ENCODE measurements at places on chromosomes 2 and 18.

DNA sequence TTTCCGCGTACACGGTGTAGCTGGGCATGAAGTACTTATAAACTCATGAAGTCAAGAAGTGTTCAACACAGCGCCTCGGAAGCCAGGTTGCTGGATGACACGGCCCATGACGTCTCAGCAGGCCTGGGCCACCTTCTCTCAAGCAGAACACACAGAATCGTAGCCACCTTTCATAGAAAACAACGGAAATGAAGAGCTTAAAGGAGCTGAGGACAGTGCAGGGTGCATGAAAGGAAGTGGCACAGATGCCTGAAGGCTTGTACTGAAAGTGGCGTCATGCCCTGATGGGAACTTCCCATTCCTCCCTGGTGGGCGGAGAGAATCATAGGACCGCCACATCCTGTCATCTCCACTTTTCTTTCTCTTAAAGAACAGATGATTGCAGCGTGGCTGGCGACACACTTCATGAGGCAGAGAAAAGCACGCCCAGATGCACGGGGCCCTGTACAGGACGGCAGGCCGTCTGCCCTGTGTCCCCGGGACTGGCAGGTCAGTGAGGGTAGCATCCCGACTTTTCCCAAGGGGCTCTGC, 31.1 kb downstream of the HDAC4 start:
- no peak for DNase-seq

GRCh38 chr2:168053676-168054075, 193.7 kb downstream of the STK39 start:
- DNase-seq = no peak

GRCh38 chr2:110099471-110100225, 16.0 kb downstream of the MALL start:
- DNase-seq = no peak

GRCh38 chr2:31778153-31778552, 197.4 kb upstream of the SRD5A2 start:
- no peak for DNase-seq

- no peak for DNase-seq
These were observed 70.2 kb downstream of the LBH start for GRCh38 chr2:30301551-30301950.

DNA sequence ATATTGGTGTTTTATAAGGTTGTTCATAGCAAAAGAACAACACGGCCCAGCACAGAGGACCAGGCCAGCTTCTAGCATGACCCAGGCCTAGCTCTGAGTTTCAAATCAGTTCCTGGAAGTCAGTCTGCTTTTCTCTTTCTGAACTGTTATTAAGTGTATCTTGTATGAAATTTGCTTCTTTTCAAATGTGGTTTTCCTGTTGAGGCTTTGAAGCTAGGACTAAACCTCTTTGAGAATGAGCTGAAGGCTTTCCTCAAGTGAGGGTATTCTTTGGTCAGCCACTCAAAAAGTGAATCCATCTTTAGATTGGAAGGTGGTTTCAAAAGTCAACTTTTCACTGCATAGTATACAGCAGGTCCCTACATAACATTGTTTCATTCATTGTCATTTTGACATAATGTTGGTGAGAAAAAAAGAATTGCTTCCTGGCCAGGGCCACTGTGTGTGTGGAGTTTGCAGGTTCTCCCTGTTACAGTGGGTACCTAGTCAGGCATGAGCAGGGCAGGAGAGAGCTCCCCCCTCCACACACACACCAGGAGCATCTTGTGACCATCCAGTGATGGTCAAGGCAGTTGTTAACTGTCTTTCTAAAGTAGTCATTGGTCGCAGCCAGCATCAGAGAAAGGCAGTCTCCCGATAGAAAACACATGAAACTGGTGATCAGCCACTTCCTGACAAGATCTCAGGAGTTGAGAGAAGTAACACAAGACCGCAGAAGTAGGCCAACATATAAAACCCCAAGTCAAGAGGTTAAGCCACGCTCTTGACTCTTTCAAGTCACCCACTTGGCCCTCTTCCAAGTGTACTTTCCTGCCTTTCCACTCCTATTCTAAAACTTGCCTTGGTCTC, 6.7 kb upstream of the ACAA2 start:
- peak; percentile 48 for DNase-seq

DNA sequence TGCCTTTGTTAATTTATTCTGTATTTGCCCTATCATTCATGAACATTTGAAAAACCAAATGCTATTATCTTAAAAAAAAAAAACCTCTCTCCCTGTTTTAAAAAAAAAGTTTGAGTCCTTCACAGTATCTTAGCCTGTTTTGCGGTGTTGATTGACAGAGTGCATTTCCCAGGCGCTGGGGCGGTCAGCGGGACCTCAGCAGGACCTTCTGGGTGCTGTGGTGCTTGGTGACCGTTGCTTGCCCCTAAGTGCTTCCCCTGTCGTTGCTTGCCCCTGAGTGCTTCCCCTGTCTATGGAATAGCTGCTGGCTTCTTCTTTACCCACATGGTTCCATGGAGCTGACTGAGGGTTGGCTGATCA, 12.1 kb downstream of the ATP6V1C2 start:
- no peak for DNase-seq

DNA sequence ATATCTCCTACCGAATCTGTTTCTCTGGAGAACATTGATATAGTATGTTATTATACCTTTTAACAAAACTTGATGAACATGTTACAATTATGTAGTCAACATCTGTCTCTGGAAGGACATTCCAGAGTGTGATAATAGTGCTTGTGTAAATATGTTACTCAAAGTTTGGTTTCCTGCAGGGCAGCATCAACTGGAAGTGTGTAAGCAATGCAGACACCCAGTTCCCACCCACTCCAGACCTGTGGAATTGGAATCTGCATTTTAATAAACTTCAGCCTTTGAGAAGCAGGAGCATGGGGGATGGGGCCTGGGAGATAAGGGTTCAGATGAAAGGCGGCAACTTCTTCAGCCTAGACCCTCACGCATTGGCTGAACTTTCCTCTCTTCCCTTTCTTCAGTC, 398.9 kb downstream of the RND3 start:
- DNase-seq = peak; percentile 13

DNA sequence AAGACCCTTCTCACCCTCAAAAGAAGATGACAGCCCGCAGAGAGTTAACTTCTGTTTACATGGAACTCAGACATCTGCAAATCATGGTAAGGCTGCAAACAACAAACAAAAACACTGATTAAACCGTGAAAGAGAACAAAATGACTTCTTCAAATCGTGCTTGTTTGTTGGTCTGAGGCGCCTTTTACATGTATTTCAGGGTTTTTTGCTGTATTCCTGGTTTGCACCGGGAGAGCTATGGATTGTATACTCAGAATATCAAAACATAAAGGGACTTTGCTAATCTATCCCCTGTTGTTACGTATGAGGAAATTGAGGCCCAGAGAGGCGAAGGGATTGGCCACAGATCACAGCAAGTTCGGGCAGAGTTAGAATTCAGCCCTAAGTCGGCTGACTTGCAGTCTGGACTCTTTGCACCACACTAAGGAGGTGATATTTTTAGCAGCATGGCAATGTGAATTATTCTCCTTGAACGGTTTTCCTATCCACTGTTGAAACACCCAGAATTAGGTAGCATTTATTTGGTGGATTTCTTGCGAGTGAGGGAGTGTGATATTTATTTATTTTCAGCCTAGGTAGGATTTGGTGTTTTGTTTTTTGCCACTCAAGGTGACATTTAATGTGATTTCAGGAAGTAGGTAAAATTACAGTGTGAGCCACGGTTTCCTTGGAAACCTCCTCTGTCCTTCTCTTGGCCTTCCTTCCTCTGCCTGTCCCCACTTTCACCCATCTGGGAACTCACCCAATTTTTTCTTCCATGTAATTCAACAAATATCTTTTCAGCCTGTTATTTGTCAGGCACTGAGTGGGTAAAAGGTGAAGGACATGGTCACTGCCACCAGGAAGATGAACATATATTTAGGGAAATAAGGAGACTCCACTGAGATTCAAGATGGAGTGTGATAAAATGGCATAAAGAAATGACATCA, 980 bp upstream of the PDE6D start:
- DNase-seq = peak; percentile 43

DNA sequence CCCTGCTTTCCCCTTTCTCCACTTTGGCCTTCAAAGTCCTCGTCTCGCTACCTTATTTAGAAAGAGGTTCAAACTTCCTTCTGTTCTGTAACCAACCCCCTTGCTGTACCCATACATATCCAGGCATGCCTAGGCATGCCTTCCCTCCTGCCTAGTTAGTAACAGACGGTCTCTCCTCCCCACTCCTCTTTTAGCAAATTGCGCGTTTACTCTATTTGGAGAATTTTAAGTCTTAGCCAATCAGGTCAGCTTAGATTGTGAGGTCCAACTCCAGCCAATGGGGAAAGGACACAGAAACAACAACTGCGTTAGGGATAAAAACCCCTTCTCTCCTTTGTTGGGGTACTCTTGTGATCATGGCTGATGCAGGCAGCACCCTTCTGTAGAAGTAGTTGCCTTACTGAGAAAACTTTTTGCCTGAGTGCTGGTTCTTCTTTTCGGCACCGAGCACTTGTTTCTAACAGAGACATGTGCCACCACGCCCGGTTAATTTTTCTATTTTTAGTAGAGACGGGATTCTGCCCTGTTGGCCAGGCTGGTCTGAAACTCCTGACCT, 85.9 kb upstream of the FOXI3 start:
- DNase-seq = no peak

DNA sequence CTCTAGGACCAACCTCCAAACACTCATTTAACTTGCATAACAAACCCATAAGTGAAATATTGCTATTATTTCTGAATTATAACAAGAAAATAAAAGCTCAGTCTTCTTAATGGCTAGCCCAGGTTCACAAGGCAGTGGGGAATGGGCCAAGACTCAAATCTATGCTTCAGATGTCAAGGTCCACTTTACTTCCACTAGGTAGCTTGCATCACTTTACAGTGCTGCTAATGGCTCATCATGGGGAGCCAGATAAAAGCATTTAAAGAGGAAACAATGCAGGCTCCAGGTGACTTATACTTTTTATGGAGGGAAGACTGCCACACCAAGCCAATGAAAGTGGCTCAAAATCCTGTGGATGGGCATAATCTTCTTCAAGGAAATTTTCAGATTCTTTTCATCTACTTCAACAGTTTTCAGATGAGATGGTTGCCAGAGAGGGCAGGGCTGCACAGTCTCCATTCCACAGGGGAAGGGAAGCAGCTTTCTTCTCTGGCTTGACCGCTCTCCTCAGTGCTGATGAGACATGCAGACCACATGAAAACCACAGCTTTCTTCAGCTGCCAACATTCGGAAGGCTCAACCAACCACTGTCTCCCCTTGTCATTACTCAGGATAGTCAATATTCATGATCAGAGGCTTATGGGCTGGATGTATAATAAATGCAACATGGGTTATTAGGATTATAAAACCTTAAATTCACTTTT, 361.9 kb upstream of the MEX3C start:
- DNase-seq = peak; percentile 78

- DNase-seq = no peak
These were observed 27.2 kb downstream of the CDKL4 start for GRCh38 chr2:39216346-39217191.

GRCh38 chr18:55672574-55673361, 84.8 kb upstream of the TCF4 start:
- DNase-seq = no peak

DNA sequence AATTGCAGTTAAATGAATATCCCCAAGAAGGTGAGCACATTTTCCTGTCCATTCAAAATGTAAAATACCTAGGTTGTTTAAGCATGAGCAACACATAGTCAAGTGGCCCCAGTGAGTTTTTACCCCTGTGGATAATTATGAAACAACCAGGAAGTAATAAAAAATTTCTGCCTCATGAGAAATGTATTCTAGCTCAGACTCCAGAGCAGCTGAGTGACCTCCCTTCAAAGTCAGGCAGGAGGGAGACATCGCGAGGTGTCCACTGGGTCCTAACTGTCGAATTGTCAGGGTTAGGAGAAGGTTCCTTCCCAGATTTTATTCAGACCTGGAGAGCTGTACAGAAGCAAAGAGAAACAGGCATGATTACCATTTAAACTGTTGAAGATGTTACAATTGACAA, 416.6 kb upstream of the SMIM21 start:
- DNase-seq = peak; percentile 28

DNA sequence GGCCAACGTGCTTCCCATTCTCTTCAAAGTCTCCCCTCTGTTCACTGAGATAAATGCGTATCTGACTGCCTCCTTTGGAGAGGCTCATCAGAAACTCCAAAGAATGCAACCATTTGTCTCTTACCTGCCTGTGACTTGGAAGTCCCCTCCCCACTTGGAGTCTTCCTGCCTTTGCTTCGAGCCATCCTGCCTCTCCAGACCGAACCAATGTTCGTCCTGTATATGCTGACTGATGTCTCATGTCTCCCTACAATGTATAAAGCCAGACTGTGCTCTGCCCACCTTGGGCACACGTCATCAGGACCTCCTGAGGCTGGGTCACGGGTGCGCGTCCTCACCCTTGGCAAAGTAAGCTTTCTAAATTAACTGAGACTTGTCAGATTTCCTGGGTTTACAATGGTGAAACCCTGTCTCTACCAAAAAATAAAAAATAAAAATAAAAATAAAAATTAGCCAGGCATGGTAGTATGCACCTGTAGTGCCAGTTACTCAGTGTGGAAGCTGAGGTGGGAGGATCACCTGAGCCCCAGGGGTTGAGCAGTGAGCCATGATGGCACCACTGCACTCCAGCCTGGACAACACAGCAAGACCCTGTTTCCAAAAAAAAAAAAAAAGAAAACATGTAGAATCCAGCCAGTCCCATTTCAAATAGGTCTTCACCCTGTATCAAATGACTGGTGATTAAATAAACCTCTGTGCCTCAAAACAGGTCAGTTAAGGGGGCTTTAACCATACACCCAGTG, 29.0 kb downstream of the HDLBP start:
- DNase-seq = no peak

DNA sequence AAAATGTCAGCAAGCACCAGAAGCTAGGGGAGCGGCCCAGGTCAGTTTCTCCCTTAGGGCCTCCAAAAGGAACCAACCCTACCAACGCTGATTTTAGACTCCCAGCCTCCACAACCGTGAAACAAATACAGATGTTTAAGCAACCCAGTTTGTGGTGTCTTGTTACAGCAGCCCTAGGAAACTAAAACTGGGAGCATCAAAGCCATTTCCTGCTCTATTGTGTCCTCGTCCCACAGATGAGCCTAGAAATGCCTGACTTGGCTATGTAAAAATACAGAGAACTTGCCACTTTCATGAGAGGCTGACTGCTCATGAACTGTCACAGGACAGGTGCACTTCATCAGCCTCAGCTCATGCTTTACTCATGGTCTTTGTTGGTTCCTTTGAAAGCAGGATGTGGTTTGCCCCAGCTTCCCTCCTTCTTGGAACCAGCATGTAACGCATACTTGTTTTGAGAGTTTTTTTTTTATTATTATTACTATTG, 97.6 kb upstream of the SLC39A10 start:
- peak; percentile 86 for DNase-seq

DNA sequence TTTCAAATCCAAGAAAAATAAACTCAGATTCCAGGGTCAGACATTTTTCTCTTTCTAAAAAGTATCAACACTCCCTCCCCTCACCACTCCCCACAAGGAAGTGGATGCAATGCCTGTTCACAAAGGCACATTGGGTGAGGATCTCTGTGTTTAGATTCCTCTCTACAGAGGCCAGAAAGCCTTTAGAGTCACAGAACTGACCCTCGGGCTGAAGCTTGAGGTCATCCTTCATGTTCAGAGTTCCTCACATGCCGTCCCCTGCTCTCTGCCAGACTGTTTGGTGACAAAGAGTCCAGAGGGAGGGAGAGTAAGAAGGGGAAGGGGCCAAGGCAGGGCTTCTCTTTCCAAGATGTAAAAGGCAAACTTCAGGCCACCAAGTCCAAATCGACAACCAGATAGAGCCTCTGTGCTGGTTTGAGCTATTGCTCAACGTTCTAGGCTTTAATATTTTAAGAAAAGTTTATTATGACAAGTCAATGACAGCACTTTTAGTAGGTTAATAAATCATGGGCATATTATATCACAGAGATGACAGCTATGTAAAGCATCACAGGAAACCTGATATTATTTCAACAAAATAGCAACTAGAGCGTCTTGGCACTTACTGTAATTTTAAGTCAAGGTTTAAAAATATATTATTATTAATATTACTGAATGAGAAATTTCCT, 269.4 kb downstream of the ETAA1 start:
- DNase-seq = no peak
